ENCODE measurements at places on chromosomes 1 and 21.

DNA sequence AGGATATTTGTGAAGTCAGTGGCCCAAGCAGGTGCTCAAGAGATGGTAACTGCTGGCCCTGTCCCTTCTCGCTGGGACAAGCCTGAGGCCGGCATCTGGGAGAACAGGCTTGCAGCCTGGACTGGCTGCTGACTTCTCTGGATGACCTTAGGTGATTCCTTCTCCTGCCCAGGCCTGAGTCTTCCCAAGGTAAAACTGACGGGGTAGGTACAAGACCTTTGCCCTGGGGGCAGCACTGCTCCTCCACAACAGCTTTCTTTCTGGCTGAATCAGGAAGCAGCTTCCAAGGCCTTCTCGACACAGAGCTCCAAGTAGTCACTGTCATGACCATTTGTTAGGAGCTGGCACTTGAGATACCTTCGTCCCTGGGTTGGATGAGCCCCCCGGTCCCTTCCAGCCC, 59.6 kb downstream of the DMRTB1 start:
- no peak for DNase-seq

GRCh38 chr1:44682883-44683265, 8.4 kb downstream of the ARMH1 start:
- DNase-seq: no peak

DNA sequence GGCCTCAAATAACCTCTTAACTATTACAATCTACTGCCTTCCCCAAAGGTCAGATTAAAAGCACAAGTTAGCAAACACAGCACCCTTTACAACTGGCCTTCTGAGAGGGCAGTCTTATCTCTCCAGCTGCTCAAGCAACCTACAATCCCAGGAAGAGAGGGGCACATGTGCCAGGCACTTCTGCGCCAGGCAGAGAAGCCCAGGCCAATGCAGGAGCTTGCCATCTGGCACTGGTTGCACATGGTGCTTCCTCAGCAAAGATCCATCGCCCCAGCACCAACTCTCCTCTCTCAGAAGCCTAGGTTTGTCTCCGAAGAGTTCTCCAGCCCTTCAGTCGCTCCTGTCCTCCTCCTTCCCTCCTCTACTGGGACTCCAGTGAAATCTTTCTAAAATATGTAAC, 2.5 kb downstream of the STK40 start:
- no peak for DNase-seq

DNA sequence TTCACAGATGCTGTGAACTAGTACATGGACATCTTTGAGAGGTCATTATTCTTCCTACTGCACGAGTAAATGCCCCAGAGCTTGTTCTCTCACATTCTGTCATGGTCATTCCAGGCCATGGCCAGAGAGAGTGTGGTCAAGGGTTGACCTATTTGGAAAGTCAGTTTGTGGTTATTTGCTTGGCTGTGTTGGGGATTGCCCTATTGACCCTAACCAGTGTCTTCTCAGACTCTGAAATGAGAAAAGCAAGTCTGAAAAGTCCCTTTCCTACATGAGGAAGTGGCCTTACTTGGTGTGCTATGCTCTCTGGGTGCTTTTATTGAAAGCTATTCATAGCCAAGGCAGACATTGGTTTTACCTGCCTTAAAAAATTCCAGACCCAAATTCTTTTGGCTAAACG, 26.6 kb downstream of the CLIC6 start:
- DNase-seq: no peak

- no peak for DNase-seq
These were observed 5.4 kb upstream of the NTNG1 start for GRCh38 chr1:107135463-107135862.

GRCh38 chr1:23995431-23995837, 15.3 kb upstream of the SRSF10 start:
- DNase-seq: no peak

GRCh38 chr1:158177700-158178450, 2.8 kb upstream of the CD1D start:
- no peak for DNase-seq

DNA sequence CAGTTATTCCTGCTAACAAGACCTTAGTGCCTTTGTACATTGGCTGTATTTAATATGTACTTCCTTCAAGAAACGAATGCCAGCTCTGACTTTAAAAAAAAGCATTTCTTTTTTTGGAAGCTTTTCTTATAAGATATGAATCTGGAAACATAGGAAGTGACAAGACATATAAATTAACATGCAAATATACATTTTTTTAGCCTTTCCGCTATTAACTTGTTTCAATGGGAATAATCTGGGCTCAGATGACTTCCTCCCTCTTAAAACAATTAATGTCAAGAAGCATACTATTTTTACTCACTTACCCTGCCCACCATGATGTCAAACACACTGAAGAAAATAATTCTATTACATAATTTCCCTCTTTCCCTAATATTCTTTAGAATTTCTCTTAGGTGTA, 1.4 kb downstream of the DENND1B start:
- no peak for DNase-seq

GRCh38 chr1:40251456-40251855, 3.7 kb downstream of the TMCO2 start:
- DNase-seq: no peak

DNA sequence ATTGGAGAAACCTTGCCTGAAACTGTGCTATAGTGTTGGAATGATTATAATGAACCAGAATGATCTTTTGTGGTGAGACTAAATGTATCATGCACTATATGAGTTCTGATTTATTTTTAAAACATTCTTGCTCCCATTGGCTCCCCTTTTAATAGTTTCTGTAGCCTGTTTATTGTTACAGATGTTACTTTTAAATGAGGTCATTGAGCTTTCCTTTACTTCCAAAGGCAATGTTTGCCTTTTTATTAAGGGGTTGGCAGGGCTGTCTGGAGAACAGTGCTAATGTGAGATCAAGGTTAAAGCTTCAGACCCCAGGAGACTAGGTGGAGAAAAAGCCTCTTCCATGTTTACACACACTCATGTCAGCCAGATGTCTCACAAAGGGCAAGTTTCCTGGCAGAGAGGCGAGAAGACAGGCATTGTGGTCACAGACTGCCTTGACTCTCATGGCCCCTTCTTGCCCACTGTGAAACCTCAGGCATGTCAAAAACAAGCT, 120.6 kb upstream of the RAVER2 start:
- DNase-seq: no peak

DNA sequence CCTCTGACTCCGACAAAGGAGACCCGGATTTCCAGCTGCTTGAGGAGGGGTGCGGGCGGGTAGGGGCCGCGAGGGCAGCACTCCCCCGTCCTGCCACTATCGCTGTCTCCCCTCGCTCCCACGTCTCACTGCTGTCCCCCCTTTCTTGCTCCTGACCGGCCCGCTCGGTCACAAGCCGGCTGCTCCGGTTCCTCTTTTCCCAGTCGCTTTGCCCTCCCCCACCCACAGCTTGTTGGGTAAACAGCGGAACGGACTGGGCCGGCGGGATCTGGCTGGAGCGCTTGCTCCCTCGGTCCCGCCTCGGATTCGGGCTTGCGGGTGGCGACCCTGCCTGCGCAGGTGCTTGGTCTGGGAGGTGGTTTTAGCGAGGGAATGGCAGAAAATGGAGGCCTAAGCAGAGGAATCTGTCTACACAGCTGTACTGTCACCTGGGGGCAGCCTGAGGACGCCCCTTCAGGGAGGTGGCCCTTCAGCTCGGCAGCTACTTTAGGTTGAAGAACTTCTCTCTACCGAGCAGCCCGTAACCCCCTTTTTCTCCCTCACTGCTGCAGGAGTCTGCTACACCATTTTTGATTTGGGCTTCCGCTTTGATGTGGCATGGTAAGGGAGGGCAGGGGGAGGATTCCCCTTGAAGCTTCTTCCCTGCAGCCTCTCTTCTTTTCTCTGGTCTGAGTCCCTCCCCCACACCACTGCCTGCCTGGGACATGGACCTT, 645 bp downstream of the ATP6V0B start:
- no peak for DNase-seq

DNA sequence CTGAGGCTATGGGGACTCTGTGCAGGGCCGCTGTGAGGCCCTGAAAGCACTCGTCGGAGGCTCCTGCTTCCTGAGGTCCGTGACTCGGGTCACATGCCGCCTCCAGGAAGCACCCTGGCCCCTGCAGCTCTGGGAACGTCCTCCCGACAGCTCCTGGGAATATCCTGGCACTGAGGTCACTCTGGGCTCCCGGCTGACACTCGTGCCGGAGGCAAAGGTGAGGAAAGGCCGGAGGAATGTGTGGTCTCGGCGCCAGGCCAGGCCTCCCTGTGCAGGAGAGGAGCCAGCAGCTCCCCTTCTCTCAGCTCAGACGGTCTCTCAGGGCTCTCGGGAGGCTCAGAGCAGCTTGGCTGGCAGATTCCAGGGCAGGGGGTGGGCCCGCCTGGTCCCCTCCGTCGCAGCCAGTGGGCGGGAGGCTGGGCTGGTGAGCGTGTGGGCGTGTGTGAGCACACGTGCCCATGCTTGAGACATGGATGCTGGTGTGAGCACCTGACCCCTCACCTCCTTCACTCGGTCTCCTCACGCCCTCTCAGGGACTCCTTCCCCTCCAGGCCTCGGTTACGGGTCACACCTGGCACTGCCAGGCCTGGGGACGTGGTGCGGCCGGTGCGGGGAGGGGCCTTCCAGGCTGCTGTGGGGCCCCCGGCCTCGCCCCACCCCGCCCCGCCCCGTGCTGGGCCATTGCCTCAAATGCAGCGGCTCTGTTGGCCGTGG, 5.5 kb upstream of the RNF223 start:
- no peak for DNase-seq

- DNase-seq: no peak
These were observed 125.0 kb upstream of the JUN start for GRCh38 chr1:58908561-58909560.

GRCh38 chr21:45973475-45974072, 8.0 kb upstream of the COL6A1 start:
- peak; percentile 17 for DNase-seq

- peak; percentile 99 for DNase-seq
These were observed 11.8 kb downstream of the RCAN1 start for GRCh38 chr21:34603002-34603709.

- no peak for DNase-seq
These were observed 13.6 kb upstream of the FAM89A start for GRCh38 chr1:231053493-231054162.

GRCh38 chr1:101748077-101748476, 248.6 kb downstream of the OLFM3 start:
- DNase-seq: no peak

- no peak for DNase-seq
These were observed 116.3 kb upstream of the HNRNPU start for GRCh38 chr1:244980605-244981004.

GRCh38 chr1:228979774-228980173, 244.5 kb downstream of the RHOU start:
- DNase-seq: no peak

DNA sequence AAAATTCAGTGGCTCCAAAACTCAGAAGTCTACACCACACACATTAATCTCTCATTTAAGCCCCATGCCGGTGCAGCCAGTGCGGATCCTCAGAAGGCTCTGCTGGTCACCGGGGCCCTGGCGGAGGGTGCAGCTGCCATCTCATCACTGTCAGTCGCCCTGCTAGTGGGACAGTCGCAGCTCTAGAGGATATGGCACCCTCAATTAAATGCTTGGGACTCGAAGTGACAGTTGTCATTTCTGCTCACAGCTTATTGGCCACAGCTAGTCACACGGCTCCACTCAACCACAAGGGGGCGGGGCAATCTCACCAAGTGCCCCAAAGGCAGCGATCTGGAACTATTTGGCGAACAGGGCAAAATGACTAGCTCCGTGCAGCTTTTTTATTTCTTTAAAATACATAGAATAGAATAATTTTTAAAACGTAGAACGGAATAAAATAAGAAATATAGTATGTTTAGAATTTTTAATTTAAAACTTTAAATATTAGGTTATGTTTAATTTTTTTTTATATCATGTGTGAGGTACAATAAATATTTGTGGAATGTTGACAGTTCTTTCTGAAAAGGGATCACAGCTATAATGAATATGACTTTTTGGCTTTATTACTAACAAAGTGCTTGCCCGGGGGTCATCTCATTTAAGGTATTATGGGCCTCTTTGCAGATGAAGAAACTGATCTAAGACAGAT, 8.0 kb upstream of the MAN1C1 start:
- DNase-seq: no peak

GRCh38 chr1:175597969-175598765, 145.2 kb downstream of the TNR start:
- no peak for DNase-seq

GRCh38 chr1:3911981-3912808, 12.1 kb upstream of the C1orf174 start:
- DNase-seq: no peak

- peak; percentile 56 for DNase-seq
These were observed 11.4 kb downstream of the VAV3 start for GRCh38 chr1:107953556-107953955.

GRCh38 chr1:25874635-25875153, 814 bp downstream of the PAQR7 start:
- DNase-seq: no peak

DNA sequence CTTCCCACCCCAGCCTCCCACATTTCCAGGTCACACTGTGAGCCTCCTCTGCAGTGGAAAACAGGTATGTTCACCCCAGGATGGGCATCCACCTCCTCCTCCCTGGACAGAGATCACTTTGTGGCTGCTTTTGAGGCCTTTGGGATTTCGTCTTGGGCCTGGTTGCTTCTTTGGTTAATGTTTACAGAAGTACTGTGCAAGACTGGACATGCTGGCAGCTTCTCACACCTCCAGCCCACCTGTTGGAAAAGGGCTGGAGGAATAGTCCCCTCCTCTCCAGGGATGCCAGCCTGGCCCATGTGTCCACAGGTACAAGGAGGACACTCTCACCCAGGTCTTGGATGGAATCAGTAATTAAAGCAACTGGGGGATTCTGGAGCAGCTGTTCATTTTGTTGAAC, 56.1 kb downstream of the KAZN start:
- no peak for DNase-seq

DNA sequence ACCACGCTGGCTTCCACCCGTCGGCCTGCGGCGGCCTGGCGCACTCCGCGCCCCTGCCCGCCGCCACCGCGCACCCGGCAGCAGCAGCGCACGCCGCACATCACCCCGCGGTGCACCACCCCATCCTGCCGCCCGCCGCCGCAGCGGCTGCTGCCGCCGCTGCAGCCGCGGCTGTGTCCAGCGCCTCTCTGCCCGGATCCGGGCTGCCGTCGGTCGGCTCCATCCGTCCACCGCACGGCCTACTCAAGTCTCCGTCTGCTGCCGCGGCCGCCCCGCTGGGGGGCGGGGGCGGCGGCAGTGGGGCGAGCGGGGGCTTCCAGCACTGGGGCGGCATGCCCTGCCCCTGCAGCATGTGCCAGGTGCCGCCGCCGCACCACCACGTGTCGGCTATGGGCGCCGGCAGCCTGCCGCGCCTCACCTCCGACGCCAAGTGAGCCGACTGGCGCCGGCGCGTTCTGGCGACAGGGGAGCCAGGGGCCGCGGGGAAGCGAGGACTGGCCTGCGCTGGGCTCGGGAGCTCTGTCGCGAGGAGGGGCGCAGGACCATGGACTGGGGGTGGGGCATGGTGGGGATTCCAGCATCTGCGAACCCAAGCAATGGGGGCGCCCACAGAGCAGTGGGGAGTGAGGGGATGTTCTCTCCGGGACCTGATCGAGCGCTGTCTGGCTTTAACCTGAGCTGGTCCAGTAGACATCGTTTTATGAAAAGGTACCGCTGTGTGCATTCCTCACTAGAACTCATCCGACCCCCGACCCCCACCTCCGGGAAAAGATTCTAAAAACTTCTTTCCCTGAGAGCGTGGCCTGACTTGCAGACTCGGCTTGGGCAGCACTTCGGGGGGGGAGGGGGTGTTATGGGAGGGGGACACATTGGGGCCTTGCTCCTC, 1.9 kb downstream of the OLIG2 start:
- no peak for DNase-seq

- DNase-seq: no peak
These were observed 147.7 kb downstream of the HUNK start for GRCh38 chr21:32020564-32020963.

- no peak for DNase-seq
These were observed 3.7 kb downstream of the CCDC24 start for GRCh38 chr1:43994794-43995790.

GRCh38 chr1:37284053-37284452, 190.3 kb upstream of the ZC3H12A start:
- DNase-seq: no peak
